ENCODE measurements at places on chromosomes 6 and 20.

- DNase-seq, result no peak
Observed at GRCh38 chr6:34723203-34723602, 26.6 kb upstream of the ILRUN start.

- no peak for DNase-seq
Observed at GRCh38 chr6:143064951-143065683, 4.4 kb downstream of the AIG1 start.

GRCh38 chr6:167714152-167714551 lies 112.6 kb upstream of the AFDN start:
- DNase-seq, result no peak

- DNase-seq, result no peak
Observed at GRCh38 chr20:62732842-62733525, 24.3 kb downstream of the NTSR1 start.

DNA sequence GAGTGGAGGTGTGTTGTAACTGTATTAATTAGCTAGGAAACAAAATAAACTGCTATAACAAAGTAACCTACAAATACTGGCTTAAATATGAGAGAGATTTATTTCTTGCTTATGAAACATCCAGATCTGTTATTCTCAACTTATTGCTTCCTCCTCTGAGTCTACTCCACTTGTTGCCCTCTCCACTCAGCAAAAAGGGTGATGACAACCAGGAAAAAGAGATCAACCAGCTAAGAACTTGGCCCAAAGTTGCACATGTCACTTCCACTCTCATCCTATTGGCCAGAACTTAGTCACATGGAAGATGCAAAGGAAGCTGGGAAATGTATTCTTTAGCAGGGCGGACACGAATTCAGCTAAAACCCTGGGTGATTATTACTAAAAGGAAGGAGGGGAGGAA lies 5.2 kb upstream of the TP53RK start:
- DNase-seq, result no peak

Measured in activated CD8-positive, alpha-beta memory T cell treated with anti-CD3 and anti-CD28 coated beads for 1 hour (primary cell).